ENCODE measurements at places on chromosomes 5 and 9. TPM values are rescaled to one million over a fixed set of nuclear protein-coding genes. Genes with fewer than 3 reads are reported as not detected.

GRCh38 chr9:123654994-123655637 lies 274.8 kb downstream of the DENND1A start:
- DNase-seq = no peak

DNA sequence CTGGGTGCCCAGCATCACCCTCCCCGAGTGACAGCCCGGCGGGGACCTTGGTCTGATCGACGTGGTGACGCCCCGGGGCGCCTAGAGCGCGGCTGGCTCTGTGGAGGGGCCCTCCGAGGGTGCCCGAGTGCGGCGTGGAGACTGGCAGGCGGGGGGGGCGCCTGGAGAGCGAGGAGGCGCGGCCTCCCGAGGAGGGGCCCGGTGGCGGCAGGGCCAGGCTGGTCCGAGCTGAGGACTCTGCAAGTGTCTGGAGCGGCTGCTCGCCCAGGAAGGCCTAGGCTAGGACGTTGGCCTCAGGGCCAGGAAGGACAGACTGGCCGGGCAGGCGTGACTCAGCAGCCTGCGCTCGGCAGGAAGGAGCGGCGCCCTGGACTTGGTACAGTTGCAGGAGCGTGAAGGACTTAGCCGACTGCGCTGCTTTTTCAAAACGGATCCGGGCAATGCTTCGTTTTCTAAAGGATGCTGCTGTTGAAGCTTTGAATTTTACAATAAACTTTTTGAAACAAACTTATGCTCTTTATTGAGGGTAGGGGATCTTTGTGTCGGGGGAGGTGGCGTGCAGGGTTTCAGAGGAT lies 1.3 kb downstream of the GADD45G start:
- peak; percentile 89 for DNase-seq

- DNase-seq = peak; percentile 56
Observed at GRCh38 chr5:137498301-137498735, 808 bp downstream of the SPOCK1 start.

DNA sequence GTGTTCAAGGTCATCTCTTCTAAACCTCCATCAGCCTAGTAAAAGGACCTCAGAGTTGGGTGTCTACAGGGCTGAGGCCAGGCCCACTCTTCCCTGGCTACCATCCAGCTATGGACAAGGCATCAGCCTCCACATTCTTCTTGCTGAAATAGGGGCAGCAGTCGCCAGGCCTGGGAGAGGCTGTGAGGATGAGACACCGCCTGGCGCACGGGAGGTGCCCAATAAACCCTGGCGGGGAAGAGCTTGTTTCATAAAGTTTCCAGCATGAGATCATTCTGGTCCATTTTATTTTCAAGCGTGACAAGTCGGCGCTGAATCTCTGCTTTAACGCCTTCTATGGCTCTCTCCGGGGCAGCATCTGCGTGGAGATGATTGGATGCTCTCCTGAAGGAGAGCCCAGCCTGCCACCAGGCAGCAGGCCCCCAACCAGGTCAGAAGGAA lies 153.4 kb downstream of the OLFM1 start:
- DNase-seq = peak; percentile 35

GRCh38 chr5:103487218-103487617 lies 75.4 kb downstream of the NUDT12 start:
- no peak for DNase-seq

- no peak for DNase-seq
Observed at GRCh38 chr5:160534125-160534524, 112.5 kb downstream of the PTTG1 start.

Gene DMRT2
- 15.4 TPM for total RNA-seq
